Thyroid gland (tissue), 4 donors: ENCODE measurements at places on chromosomes 5 and 9. TPM values are rescaled to one million over a fixed set of nuclear protein-coding genes. Genes with fewer than 3 reads are reported as not detected.

DNA sequence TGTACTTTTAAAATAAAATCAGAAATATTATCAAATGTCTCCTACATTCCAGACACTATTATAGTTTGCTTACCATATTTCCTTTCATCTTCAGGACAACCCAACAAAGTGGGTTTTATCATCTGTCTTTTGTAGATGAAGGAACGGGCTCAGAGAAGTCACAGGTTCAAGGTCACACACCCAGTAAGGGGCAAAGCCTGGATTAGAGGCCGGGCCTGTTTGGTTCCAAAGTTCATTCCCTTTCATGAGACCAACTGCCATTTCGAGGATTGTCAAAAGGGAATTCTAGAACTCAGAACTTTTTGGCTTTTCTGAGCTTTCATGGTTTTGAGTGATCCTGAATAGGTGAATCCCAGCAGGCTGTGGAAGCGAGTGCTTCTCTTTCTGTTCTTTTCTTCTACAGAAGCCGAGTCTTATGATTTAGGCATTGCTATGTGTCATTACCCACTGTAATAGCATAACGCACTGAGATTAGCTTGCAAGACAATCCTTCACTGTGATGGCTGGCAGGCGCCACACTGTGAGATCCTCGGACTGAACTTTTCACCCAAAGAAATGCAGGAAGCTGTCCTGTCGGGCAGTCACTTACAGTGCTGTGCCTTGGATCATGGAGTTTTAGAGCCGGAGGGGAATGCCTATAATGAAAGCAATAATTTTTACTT lies 43.8 kb upstream of the ANKH start:
- H3K27me3 ChIP-seq: no peaks in the 10 kb centered on the region
- no peaks in the 10 kb centered on the region for H3K4me1 ChIP-seq
- no peak overlapping the region for H3K27ac ChIP-seq
- H3K36me3 ChIP-seq: no peaks in the 10 kb centered on the region
- no peak for DNase-seq
- H3K4me3 ChIP-seq: no peak overlapping the region

CATSPER3 gene
- total RNA-seq: not detected

DBH gene
- total RNA-seq: not detected

TXNDC8 gene
- not detected for total RNA-seq

DNA sequence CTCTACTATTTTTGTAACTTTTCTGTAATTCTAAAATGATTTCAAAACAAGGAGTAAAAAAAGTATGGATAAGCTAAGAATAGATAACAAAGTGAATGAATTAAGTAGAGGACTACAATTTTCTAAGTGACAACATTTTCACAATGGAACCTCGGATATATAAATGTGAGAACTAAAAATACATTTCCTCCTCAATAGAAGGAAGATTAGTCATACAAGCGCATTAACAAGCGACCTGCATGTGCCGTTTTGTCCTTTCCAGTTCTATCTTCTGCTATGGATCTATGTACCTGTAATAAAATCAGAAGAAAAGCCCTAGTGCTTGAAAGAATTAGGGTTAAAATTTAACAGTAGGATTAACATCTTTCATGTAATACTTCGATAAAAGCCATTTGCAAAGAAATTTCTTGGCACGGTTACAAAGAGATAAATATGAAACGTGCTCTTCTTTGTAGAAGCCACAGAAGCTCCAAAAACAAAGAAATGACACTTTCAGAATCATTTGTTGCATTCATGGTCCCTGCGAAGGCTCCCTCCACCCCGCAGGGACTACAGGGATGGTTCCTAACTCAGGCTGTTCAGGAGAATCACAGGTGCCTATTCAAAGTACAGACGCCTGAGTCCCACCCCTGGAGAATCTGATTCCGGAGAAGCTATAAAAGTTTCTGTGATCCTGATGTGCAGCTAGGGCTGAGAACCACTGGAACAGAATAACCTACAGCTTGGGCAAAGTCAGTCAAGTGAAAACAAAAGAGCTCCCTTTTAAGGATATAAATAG lies 216.6 kb upstream of the EFNA5 start:
- H3K36me3 ChIP-seq: no peaks in the 10 kb centered on the region
- H3K27me3 ChIP-seq: no peaks in the 10 kb centered on the region
- H3K4me1 ChIP-seq: no peaks in the 10 kb centered on the region
- no peak overlapping the region for H3K27ac ChIP-seq

GRCh38 chr9:80094176-80094771 lies 522.5 kb downstream of the TLE4 start:
- no peaks in the 10 kb centered on the region for H3K27me3 ChIP-seq
- no peak overlapping the region for H3K4me3 ChIP-seq
- no peak overlapping the region for H3K27ac ChIP-seq
- H3K4me1 ChIP-seq: no peaks in the 10 kb centered on the region
- DNase-seq: no peak

- H3K4me3 ChIP-seq: no peak overlapping the region
- H3K27ac ChIP-seq: no peak overlapping the region
- no peaks in the 10 kb centered on the region for H3K27me3 ChIP-seq
- no peak for DNase-seq
- peaks cover 5% of the 10 kb centered on the region for H3K4me1 ChIP-seq
Measured at GRCh38 chr9:2109069-2109650, 94.0 kb downstream of the SMARCA2 start.

DNA sequence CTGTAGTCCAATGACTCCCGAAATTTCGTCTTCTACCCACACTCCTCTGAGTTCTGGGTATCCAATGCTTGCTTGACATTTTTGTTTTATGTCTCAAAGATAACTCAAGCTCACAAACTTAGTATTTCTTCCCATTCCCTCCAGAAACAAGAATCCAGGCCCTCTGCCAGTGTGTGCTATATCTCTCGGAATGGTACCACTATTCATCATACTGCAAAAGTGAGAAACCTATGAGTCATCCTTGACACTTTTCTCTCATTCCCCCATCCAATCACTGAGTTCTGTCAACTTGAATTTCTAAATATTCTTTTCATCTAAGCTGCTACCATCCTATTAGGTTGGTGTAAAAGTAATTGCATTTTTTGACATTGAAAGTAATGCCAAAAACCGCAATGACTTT lies 9.8 kb downstream of the SLC12A2 start:
- no peaks in the 10 kb centered on the region for H3K4me1 ChIP-seq
- H3K4me3 ChIP-seq: no peak overlapping the region
- no peak for DNase-seq
- H3K27ac ChIP-seq: no peak overlapping the region
- no peaks in the 10 kb centered on the region for H3K27me3 ChIP-seq

DNA sequence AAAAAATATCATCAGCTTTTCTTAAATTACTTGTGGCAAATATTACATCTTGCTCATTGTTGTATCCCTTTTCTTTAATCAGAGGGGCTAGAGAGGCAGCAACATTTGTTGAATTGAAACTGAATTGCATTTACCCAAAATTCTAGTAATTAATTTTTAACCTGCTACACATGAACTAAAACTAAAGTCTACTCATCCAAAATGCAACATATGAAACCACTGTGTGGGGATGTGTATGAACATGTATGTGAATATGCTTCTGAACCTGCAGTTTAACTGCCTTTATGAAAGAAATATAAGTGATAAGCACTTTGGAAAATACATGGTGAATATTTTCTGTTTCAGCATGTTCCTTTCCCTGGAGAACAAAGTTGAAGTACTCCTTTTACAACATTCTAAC lies 158.5 kb downstream of the KIAA0825 start:
- no peak for DNase-seq
- no peaks in the 10 kb centered on the region for H3K27me3 ChIP-seq
- no peaks in the 10 kb centered on the region for H3K4me1 ChIP-seq
- H3K27ac ChIP-seq: no peak overlapping the region

DNA sequence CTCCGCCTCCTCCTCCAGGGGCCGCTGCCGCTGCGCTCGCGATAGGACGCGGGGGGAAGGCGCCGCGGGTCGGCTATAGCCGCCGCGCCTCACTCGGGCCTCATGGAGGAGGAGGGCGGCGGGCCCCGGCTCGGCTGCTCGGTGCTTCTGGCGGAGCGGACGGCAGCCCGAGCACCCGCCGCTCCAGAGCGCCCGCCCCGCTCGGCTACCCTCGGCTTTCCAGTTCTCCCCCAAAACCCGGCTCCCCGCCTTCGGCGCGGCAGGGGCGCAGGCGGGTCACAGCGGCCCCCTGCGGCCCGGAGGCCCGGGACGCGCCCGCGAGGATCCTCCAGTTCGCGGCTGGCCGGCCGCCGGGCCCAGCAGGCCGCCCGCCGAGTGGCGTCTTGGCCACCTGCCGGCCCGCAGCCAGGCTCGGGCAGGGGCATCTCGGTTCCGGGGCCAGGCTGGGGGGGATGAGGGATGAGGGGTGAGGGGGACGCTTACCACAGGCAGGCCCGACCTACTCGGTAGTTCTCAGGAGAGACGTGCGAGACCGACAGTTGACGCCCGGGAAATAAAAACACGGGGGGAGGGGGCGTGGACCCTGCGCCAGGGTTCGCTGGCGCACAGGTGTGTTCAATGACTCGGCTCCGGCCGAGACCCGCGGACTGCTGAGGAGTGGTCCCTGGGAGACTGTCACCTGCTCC lies at the start of gene PAIP1:
Gene PAIP1, minus strand, starts transcription at position 221 of the 686 bp plus-strand sequence. CDS start 231 bp downstream, outside the sequence.
- H3K36me3 ChIP-seq: peaks cover 3% of the 10 kb centered on the region

AQP3 gene
- total RNA-seq: 4.3 TPM

EGR1 gene
- total RNA-seq: 72.3 TPM

DNA sequence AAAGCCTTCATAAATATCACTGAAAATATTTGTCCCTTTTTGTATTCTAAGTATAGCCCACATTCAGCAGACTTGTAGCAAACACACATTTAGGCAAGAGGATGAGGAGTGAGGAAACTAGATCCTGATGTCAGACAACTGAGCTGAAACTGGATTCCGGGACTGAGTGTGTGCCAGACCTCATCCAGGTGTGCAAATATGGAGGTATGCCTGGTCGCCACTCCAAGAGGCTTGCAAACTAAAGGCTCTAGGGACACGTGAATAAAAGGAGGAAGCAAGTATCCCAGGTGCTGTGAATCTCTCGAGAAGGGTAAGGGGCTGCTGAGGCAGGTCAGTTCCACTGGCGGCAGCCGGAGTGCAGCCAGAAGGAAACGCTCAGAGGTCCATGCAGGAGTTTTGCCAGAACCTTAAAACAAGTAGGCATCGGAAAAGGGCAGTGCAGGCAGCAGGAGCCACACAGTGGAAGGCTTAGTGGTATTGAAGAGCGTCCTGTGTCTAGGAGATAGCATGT lies 77.4 kb upstream of the ALDH1B1 start:
- H3K27me3 ChIP-seq: no peaks in the 10 kb centered on the region
- no peak overlapping the region for H3K4me3 ChIP-seq
- no peaks in the 10 kb centered on the region for H3K36me3 ChIP-seq
- DNase-seq: no peak
- no peak overlapping the region for H3K27ac ChIP-seq
- H3K4me1 ChIP-seq: peaks cover 14% of the 10 kb centered on the region

GRCh38 chr5:160363211-160363610 lies 7.2 kb downstream of the C1QTNF2 start:
- H3K27me3 ChIP-seq: no peaks in the 10 kb centered on the region
- peak; percentile 12 for DNase-seq

SVEP1 gene
- 55.5 TPM for total RNA-seq

DNA sequence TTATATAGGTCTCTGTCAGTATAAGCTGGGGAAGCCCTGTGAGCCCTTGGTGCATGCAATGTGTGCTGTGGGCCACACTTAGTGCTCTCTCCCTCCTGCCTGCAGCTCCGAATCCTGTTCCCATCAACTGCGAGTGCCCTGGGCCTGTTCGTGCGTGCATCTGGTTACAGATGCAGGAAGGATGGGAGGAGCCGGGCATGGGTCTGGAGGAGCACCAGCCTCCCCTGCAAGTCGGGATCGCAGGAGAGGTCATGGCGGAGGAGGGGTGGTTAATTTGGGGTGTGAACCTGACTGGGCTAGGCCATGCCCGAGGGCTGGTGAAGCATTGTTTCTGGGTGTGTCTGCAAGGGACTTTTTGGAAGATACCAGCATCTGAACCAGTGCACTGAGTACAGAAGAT lies 274.6 kb upstream of the IRX4 start:
- no peaks in the 10 kb centered on the region for H3K4me1 ChIP-seq
- no peak overlapping the region for H3K27ac ChIP-seq
- H3K36me3 ChIP-seq: no peaks in the 10 kb centered on the region
- DNase-seq: no peak
- no peaks in the 10 kb centered on the region for H3K27me3 ChIP-seq

F12 gene
- not detected for total RNA-seq

- H3K4me1 ChIP-seq: no peaks in the 10 kb centered on the region
- no peak overlapping the region for H3K27ac ChIP-seq
- no peak for DNase-seq
- no peaks in the 10 kb centered on the region for H3K27me3 ChIP-seq
- no peak overlapping the region for H3K4me3 ChIP-seq
Measured at GRCh38 chr9:90858457-90858901, 56.9 kb downstream of the SYK start.

DNA sequence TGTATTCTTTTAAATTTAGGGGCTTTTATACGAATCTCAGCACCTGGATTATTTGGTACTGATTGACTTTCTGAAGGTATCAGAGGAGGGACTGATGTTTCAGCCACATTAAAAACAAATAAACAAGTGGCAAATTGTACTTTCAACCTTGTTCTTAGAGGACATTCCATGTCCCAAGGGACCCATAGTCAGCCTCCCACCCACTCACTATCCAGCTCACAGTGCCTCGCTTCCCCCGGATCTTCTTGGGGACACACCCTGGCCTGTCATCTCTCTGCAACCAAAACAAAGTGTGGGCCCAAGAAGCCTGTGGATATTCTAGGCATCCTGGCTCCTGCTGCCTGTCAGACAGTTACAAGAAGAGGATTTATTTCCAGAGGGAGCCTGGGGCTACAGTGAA lies 8.8 kb upstream of the BOD1 start:
- DNase-seq: no peak
- H3K4me1 ChIP-seq: peaks cover 12% of the 10 kb centered on the region
- H3K4me3 ChIP-seq: no peak overlapping the region
- H3K27ac ChIP-seq: no peak overlapping the region
- H3K36me3 ChIP-seq: no peaks in the 10 kb centered on the region
- H3K27me3 ChIP-seq: no peaks in the 10 kb centered on the region

DNA sequence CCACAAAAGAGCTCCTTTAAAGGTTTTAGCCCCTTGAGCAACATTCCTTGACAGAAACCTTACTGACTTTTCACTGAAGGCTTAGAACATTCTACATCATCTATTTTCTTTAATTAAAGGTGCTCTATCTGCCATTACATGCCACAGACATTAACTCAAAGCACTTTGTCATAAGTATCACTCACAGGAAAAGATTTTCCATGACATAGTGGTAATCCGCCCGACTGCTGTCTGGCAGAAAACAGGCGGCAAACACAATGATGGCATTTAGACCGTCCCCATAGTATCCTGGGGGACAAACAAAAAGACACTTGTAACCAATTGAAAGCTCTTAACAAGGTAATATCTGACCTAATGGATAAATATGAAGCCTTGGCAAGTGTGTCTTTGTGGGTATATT lies 126.2 kb upstream of the PCA3 start:
- no peak overlapping the region for H3K4me3 ChIP-seq
- peaks cover 22% of the 10 kb centered on the region for H3K4me1 ChIP-seq
- no peak overlapping the region for H3K27ac ChIP-seq
- no peaks in the 10 kb centered on the region for H3K36me3 ChIP-seq
- no peaks in the 10 kb centered on the region for H3K27me3 ChIP-seq

MYMK gene
- not detected for total RNA-seq

- H3K4me1 ChIP-seq: no peaks in the 10 kb centered on the region
- H3K27me3 ChIP-seq: no peaks in the 10 kb centered on the region
- DNase-seq: no peak
- H3K4me3 ChIP-seq: no peak overlapping the region
- H3K36me3 ChIP-seq: no peaks in the 10 kb centered on the region
Measured at GRCh38 chr5:45680950-45681349, 15.2 kb downstream of the HCN1 start.

BSPRY gene
- total RNA-seq: 67.7 TPM
